ENCODE measurements at places on chromosomes 5 and 9. TPM values are rescaled to one million over a fixed set of nuclear protein-coding genes. Genes with fewer than 3 reads are reported as not detected.

SOX30 gene
- polyA plus RNA-seq = not detected

NKD2 gene
- not detected for polyA plus RNA-seq

NR5A1 gene
- polyA plus RNA-seq = not detected

AQP7 gene
- 0.07 TPM for polyA plus RNA-seq

DTWD2 gene
- 1.2 TPM for polyA plus RNA-seq

SH2D3C gene
- polyA plus RNA-seq = 0.24 TPM

DNA sequence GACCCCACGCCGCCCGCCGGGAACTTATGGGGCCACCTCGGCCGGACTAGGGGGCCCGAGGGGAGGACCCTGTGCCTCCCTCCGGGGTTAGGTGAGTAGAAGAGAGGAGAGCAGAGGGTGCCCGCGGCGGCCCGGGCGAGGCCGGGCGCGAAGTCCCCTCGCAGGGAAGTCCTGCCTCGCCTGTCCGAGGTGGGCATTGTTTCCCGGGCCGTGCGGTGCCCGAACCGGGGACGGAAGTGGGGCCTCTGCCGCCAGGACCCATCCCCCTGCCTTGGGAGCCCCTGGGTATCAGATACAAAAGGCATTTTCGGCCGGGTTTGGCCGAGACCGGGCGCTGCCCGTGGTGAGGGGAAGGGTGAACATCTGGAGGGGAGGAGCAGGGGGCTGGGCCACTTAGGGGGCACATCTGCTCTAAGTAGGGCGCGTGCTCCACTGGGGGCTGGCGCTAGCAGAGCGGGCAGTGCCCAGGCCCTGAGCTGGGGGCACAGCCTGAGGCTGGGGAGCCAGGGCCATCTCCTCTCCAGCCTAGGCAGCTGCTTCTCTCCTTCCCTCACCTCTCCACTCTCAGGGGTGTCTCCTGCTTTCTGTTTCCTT is 48.2 kb downstream of the DAB2IP start:
- DNase-seq = no peak

- peak; percentile 40 for DNase-seq
Measured at GRCh38 chr9:37549527-37549926, 26.7 kb downstream of the FBXO10 start.

DNA sequence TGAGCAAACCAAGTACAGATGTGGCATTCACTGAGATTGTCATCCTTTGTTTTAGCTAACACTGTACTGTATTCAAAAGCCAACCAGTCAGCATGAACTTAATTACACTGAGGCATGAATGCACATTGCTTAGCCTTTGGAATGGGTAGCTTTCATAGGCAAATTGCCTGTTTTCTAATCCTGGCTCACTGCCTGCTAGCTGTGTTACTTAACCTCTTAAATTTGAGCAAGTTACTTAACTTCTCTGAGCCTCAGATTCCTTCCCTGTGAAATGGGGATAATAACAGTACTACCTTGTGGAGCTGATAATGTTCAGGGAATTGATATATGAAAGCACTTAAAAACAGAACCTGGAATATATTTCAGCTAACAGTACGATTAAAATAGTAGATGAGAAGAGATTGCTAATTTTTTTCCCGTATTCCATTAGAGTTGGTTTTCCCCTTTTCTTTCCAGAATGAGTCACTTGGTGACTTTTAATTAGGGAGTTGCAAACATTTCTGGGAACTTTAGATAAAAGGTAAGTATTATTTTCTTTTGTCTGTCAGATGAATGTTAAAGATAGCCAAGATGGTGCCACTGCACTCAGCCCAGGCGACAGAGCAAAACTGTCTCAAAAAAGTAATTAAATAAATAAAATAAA is 43.9 kb downstream of the ARRDC3 start:
- peak; percentile 22 for DNase-seq

DNA sequence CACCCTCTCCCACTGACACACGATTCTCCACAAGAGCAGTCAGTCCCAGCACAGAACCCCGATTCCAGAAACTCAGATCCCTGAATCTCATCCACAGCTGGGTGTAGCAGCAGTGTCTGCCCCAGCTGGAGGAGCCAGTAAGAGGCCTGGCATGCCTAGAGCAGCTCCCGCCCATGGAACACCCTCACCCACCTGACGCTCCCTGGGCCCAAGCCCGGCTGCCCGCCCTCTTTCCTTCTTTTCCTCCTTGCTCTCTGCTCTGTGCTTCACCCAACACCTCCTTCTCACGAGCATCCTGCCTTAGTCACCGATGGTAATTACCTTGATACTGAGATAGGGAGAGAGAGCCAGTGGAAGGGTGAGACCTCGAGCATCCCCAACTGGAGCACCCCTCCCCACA is 8.7 kb downstream of the PCDH1 start:
- DNase-seq = no peak

GRCh38 chr9:981491-981898 is 5.0 kb downstream of the DMRT3 start:
- no peak for DNase-seq

DNA sequence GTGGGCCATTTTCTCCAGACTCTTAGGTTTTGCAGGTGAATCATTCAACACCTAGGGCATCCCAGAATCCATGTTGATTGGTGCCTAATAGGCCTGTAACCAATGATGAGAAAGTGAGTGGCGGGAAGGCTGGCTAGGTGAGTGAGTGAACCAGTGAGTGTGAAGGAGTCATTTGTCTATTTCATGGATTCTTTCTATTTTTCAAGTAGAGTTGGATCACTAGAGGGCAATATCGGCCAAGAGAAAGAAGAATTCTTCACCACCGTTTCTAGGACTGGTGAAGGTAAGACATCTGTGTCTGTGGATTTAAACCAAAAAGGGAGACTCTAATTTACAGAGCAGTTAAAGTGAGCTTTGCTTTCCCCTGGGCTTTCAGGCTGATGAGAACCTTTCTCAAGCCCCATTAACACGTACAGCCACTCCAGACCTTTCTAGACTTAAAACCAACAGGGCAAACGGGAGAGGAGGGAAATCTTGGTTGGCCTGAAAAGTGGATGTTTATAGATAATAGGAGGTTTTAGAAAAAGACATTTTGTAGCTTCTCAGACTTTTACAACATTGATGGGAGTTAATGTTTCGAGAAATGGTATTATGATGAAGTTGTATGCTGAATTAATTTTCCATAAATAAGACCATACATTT is 114.3 kb upstream of the IL12B start:
- peak; percentile 69 for DNase-seq

GRCh38 chr5:6029811-6030271 is 348.5 kb downstream of the MED10 start:
- DNase-seq = no peak

GRCh38 chr5:72074251-72074650 is 33.0 kb upstream of the MAP1B start:
- no peak for DNase-seq

DNA sequence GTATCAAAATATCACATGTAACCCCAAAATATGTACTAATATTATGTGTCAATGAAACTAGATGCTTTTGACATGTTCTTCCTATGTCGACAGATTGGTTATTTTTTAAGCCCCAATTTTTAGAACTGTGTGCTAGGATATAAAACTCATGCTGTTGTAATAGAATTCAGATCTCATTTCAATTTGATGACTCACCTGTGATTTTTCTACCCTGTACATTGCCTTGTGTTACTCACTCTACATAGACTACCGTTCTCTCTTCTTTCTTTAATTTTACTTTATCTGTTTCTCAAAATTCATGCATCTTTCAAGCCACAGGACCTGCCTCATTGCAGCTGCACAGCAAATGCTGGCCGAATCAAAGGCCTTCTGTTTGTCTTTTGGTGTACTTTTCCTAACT is 284.5 kb downstream of the MAT2B start:
- peak; percentile 66 for DNase-seq

DNA sequence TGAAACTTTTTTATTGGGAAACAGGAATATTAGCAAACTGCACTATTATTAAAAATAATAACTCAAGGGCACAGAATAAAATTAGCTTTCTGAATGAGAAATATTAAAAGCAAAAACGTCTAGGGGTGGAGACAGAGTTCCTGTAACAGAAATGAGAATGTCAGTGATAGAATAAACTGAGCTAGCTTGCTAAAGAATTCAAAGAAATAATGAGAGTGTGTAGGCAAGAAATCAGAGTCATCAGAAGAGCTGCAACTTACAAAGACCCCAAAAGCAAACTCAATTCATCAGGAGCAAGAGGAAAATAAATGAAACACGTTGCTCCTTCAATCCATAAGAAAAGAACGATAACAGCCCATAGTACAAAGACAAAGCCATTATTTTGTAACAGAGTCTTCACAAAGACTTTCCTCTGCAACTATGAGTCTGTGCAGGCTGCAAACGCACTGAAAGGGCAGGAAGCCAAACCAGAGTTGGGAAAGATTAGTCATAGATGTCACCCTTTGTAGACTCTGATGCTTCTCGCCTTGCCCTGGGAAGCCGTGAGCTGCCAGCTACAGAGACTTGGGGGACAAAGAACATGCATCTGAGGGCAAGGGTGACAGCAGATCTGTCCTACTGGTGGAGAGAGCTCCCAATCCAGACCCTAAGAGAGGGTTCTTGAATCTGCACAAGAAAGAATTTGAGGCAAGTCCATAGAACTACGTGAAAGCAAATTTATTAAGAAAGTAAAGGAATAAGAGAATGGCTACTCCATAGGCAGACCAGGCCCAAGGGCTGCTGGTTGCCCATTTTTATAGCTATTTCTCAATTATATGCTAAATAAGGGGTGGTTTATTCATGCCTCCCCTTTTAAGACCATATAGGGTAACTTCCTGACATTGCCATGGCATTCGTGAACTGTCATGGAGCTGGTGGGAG is 40.8 kb downstream of the SHC3 start:
- DNase-seq = peak; percentile 95

DNA sequence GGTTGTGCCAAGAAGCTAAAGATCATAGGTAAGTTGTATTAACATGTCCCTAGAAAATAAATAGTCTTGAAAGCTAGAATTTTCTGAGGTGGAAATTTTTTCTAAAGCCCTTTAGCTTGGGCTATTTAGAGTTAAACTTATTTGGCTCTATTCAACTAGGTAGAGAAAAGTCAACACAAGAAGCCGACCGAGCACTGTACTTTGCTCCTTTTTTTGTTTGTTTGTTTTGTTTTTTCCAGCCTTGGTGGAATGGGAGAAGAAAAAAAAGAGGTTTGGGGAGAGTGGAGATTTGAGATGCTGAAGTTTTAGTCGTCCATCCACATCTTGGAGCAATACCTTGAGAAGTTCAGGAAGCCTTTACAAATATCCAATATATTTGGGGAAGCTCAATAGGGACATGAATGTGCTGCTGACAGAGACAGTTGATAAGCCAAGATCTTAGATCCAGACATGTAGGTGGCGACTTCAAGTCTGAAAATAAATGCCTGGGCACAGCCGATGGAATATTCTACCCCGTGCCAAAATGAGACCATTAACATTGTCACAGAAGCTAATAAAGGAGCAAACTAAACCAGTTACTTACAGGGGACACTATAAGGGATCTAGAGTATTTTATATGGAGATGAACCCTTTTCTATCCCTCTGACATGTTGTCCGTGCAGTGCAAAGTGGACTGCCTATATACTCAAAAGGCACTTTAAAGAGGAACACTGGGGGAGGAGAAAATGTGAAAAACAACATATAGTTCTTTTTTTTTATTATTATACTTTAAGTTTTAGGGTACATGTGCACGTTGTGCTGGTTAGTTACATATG is 466.1 kb downstream of the PTPRD start:
- no peak for DNase-seq

GRCh38 chr9:135009794-135010585 is 77.5 kb upstream of the OLFM1 start:
- no peak for DNase-seq

DNA sequence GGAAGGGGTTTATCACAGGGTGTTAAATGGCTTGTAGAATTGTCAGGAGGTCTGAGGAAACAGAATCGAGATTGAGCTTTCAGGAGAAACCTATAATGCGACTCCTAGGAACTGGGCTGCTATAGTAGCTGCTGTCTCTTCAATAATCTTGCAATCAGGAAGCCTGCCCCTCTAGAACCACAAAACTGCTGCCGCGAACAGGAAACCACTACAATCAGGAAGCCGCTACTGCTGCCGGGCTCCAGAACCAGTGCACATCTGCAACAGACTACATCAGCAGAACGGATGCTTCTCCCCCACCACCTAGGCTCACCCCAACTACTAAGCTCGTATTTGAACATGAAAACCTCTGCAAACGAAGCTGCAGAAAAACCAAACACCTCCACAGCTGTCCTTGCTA is 31.6 kb downstream of the TNFSF8 start:
- no peak for DNase-seq

GRCh38 chr5:151700820-151701219 is 14.1 kb upstream of the SPARC start:
- no peak for DNase-seq

GRCh38 chr9:16484180-16484579 is 386.3 kb downstream of the BNC2 start:
- DNase-seq = peak; percentile 13

GRCh38 chr9:26694381-26695297 is 198.0 kb downstream of the CAAP1 start:
- DNase-seq = no peak

GRCh38 chr5:172874647-172875504 is 40.8 kb downstream of the ERGIC1 start:
- no peak for DNase-seq

- DNase-seq = no peak
Measured at GRCh38 chr9:93030642-93031628, 27.6 kb upstream of the SUSD3 start.

DNA sequence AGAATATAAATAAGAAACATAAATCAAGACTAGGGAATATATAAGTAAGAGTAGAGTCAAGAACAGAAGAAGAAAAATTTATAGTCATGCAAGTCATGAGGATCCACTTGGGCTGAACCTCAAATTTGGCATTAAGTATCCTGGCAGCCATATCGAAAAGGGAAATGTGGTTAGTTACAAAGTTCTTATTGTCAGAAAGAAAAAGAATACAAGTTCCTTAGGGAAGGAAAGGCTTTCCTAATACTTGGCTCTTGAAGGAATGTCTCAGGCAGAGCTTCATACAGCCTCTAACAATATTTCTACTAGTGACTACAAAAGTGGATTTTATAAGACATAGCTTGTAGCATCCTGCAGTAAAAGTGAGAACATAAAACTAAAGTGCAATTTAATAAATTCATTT is 45.4 kb downstream of the TMEM252 start:
- no peak for DNase-seq

DNA sequence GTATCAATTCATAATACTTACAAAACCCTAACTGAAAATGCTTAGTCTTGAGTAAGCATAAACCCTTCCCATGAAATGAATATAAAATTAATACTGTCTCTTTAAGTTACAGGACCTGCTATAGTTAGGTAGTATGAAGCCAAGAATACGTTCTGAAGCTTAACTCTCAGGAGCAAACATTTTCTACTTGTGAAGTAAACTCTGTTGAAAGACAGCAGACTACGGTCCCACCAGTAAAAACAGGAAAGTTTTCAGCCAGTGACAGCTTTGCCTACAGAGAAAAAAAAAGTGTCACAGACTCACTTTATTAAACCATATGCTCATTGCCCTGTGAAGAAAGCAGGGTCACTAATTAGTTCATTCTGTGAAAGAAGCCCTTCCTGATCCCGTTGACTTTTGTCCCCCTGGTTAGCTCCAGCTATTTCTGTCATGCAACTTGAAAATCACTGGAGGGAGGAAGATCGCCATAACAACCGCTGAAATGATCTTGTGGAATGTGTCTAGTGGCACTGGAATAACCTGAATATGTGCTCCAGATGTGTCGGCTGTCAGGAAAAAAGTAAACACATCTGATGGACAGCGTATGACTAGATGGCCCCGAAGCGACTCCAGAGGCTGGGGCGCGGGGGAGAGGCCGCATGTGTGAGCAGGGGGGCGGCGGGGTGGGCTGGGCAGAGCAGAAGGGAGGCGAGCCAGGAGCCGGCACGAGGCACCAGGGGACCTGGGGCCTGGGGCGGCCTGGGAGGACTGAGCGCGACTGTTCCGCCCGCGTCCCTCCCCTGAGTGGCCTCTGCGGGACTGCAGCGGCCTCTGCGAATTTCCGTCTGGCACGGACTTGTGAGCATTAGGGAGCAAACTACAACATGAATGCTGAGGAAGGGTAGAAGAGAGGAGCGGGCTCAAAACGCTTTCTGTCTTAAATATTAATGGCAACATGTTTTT is 41.9 kb downstream of the BNC2 start:
- peak; percentile 78 for DNase-seq

All from IMR-90 (cell line).